CD8-positive, alpha-beta memory T cell (primary cell): ENCODE measurements at places on chromosomes 1 and 21. TPM values are rescaled to one million over a fixed set of nuclear protein-coding genes. Genes with fewer than 3 reads are reported as not detected.

- no peak for DNase-seq
- no peaks in the 10 kb centered on the region for H3K27me3 ChIP-seq
- H3K4me1 ChIP-seq, result no peaks in the 10 kb centered on the region
- H3K27ac ChIP-seq, result no peak overlapping the region
Observed at GRCh38 chr1:115356356-115356755, 18.3 kb upstream of the NGF start.

DNA sequence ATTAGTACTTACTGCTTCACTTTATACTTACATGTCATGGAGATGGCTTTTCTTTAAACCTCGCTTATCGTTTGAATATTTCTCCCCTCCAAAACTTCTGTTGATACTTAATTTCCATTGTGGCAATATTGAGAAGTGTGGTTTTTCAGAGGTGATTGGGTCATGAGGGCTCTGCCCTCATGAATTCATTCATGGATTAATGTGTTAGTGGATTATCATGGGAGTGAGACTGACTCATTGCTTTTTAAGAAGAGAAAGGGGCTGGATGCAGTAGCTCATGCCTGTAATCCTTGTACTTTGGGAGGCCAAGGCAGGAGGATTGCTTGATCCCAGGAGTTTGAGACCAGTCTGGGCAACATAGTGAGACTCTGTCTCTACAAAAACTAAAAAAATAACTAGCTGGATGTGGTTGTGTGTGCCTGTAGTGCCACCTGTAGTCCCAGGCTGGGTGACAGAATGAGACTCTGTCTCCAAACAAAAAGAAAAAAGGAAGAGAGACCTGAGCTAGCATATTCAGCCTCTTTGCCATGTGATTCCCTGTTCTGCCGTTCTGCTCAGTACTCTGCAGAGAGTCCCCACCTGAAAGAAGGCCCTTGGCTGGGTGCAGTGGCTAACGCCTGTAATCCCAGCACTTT lies 30.2 kb downstream of the RABGAP1L start:
- no peak for DNase-seq
- H3K27ac ChIP-seq, result no peak overlapping the region
- H3K36me3 ChIP-seq, result no peaks in the 10 kb centered on the region
- no peak overlapping the region for H3K4me3 ChIP-seq

DNA sequence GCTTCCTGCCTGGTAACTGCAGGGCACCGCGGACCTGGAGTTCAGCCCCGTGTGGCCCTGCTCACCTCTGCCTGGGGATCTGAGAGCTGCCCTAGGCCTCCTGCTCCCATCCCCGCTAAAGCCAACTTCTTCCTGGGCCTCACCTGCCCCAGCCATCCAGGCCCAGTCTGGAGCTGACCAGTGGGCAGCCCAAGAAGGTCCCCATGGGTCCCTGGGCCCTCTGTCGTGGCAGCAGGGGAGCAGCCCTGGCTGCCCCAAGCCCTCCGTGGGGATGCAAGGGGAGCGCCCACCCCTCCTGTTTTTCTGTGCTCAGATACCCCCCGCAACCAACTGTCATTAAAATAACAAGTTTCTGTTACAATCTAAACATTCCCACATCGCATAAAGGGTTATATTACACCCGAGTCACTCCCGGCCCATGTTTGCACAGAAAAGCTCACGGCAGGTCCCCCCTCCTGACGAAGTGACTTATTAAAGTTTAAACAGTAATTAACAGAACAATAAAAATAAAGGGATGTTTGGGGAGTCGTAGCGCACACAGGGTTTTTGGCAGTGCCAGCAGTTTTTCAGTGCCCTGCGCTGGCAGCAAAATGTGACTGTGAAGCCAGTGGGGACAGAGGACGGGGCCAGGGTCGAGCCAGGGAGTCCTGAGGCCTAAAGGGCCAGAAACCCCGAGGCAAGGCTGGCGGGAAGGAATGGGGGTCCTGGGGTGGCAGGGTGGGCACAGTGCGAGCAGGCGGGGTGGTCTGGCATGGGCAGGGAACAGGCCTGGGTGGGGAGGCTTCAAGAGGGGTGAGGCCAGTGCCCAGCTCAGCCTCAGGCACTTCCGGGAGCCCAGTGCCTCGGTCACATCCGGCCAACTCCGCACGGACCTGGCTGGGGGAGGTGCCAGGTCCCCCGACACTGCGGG lies 121.5 kb downstream of the CASZ1 start:
- DNase-seq, result no peak
- no peaks in the 10 kb centered on the region for H3K4me1 ChIP-seq
- H3K27ac ChIP-seq, result no peak overlapping the region
- no peaks in the 10 kb centered on the region for H3K36me3 ChIP-seq
- no peak overlapping the region for H3K4me3 ChIP-seq
- H3K27me3 ChIP-seq, result no peaks in the 10 kb centered on the region

DNA sequence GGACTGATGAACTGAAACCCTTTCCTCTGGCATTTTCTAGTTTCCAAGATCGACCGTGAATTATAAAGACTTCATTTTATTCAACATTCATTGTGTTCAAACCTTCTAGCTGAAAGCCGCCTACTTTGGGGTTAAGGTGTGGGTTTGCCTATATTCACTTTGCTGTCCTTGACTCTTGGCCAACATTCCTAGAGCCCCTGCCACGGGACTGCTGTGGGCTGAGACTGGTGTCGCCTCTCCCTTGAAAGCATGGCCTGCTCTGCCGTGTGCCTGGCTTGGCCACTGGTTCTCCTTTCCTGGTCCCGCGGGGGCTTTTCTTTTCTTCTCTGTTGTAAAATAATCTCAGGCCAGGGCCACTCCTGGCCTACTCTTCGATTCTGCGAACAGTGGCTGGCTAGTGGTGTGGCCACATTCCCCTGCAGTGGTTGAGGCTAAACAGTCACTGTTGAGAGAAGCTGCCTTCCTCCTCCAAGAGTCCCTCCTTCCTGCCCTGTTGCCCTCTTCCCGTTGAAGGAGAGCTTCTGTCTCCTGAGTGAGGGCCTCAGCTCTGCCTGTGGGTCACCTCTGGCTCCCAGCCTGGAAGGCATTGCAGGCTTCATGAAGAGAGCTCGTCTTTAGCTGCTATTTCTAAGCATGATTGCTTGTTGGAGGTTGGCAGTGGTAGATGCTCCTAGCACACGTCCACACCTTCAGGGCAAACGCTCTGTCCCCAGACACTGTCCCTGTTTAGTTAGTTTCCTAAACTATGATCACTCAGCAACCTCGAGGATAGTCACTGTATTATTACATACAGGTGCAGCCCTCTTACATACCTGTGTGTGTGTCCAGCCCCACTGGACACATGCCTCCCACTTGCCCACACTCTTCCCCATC lies 80.5 kb downstream of the GALNT2 start:
- no peak for DNase-seq
- no peaks in the 10 kb centered on the region for H3K27me3 ChIP-seq
- no peak overlapping the region for H3K4me3 ChIP-seq
- H3K36me3 ChIP-seq, result no peaks in the 10 kb centered on the region
- peaks cover 13% of the 10 kb centered on the region for H3K4me1 ChIP-seq
- H3K27ac ChIP-seq, result peak overlapping the region; percentile 10

- no peak overlapping the region for H3K4me3 ChIP-seq
- H3K27ac ChIP-seq, result no peak overlapping the region
- no peaks in the 10 kb centered on the region for H3K36me3 ChIP-seq
Observed at GRCh38 chr1:113168946-113169345, 95.9 kb downstream of the LRIG2 start.

- H3K27me3 ChIP-seq, result no peaks in the 10 kb centered on the region
- H3K4me1 ChIP-seq, result no peaks in the 10 kb centered on the region
Observed at GRCh38 chr1:214525535-214526019, 25.8 kb downstream of the PTPN14 start.

DNA sequence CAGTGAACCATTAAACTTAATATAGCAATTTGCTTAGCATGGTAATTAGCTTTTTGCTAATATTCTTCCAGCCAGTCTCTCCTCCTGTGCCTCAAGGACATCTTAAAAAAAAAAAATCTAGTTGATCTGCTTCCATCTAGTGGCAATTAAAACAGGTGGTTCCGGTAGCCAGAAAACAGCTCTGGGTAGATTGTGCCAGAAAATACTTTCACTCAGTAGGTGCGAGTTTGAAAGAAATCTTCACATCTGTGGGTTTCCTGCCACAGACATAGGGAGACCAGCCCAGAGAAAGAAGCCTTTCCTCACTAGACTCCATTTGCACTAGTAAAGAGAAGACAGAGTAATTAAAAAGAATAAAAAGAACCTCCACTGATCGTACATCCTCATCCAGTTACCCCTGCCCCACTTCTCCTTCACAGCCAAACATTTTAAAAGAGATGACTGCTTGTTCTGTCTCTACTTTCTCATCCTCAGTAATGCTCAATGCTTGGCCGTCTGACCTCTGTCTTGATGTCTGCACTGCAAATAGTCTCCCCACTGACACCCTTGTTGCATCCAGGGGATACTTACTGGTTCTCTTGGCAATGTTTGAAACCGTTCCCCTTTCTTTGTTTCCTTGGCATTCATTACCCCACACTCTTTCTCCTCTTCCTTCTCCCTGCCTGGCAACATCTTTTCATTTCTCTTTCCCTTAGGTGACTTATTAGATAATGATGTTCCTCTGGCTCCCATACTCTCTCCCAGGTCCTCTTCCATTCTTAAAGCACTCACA lies 16.9 kb downstream of the SELL start:
- DNase-seq, result no peak
- no peak overlapping the region for H3K27ac ChIP-seq
- H3K4me3 ChIP-seq, result peak overlapping the region; percentile 33

DNA sequence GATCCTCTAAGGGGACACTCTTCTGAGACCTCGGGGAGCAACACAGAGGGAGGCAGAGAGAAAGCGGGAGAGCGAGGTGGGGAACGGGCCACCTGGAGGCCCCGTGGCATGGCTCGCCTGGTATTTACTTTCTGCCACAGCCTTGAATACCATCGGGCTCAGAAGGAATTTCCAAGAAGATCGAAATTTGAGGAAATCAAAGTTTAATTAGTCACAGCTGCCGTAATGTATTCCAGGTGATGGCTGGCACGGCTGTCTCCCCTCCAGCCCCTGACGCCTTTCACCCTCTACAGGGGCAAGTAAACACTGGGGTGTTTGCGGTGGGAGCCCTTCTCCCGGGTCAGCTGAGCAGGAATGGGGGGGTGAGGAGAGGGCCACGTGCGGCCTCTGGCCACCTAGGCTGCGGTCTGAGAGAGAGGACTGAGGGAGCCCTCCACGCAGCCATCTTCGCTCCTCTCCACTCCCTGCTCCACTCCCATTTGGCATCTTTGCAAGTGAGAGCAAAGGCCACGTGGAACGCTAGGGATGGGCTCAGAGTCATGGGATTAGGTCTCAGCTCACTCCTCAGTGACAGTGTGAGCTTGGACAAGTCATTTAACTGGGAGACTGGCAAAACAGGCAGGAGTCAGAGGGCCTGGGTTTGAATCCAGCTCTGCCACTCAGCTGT lies 125.2 kb downstream of the SYF2 start:
- no peak for DNase-seq
- no peaks in the 10 kb centered on the region for H3K36me3 ChIP-seq
- no peak overlapping the region for H3K4me3 ChIP-seq
- H3K27ac ChIP-seq, result no peak overlapping the region
- H3K27me3 ChIP-seq, result no peaks in the 10 kb centered on the region

- H3K27ac ChIP-seq, result no peak overlapping the region
- no peaks in the 10 kb centered on the region for H3K36me3 ChIP-seq
- no peaks in the 10 kb centered on the region for H3K4me1 ChIP-seq
Observed at GRCh38 chr1:180912211-180912800, 391 bp upstream of the KIAA1614 start.

- no peak overlapping the region for H3K4me3 ChIP-seq
- H3K4me1 ChIP-seq, result no peaks in the 10 kb centered on the region
- H3K27ac ChIP-seq, result no peak overlapping the region
- no peaks in the 10 kb centered on the region for H3K27me3 ChIP-seq
Observed at GRCh38 chr1:7432900-7433380, 338.2 kb upstream of the VAMP3 start.

DNA sequence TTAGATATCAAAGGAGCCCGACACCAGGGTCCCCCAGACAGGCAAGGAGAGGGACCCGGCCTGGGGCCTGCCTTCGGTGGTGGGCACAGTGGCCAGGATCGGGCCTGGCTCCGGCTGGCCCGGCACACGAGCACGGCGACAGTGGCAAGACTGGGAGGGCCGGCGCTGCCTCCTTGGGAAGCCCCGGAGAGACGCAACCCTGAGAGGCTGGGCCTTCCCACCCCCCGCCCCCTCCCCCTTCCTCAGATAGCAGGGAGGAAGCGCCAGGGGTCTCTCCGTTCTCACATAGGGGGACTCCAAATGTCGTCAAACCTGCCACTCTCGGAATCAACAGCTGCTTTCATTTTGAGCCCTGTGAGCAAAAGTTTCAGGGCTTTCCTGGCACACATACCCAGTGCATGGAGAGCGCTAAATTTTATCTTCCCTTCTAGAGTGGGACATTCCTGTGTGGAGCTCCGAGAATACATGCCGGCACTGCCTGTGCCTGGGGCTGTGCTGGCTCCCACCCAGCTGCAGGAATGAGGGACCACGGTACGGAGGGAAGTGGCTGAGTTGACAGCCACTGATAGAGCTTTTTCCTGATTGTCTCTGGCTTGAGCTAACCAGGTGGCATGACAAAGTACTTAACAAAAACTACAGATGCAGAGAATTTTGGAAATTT lies 62.4 kb downstream of the CD247 start:
- peaks cover 73% of the 10 kb centered on the region for H3K4me1 ChIP-seq
- H3K27ac ChIP-seq, result peak overlapping the region; percentile 66
- H3K27me3 ChIP-seq, result no peaks in the 10 kb centered on the region
- H3K36me3 ChIP-seq, result peaks cover 4% of the 10 kb centered on the region
- H3K4me3 ChIP-seq, result peak overlapping the region; percentile 82
- no peak for DNase-seq

DNA sequence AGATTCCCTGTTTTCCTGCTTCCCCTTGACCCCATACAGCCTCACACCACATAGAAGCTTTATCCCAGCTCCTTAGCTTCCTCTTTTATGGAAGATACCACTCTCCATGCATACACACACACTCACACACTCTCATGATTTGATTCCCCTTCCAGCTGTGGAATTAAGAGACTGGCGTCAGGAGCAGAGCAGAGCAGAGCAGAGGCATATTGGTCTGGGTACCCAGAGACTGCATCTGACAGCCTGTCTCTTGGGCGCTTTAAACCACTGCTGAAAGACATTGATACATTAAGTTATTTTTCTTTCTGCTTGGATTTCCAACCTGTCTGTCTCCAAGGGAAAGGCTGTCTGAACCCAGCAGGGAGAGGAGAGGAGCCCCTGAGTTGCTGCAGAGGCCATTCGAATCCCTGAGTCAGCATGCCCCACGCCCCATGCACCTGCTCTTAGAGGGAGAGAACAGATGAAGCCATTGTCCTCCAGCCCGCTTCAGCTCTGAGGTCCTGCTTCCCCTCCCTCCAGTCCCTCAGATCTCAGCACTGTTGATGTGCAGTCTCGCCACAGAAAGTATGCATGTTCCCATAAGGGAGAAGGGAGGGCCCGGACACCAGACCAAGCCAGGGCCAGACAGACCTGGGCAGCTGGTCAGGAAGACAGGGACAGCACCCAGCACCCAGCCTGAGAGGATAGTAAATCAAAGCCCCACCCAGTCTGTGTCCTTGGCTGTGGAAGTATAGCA lies 66.7 kb upstream of the GJB5 start:
- DNase-seq, result no peak
- no peaks in the 10 kb centered on the region for H3K27me3 ChIP-seq
- H3K36me3 ChIP-seq, result no peaks in the 10 kb centered on the region
- H3K4me3 ChIP-seq, result no peak overlapping the region

- no peaks in the 10 kb centered on the region for H3K4me1 ChIP-seq
- H3K36me3 ChIP-seq, result no peaks in the 10 kb centered on the region
- no peaks in the 10 kb centered on the region for H3K27me3 ChIP-seq
Observed at GRCh38 chr1:95966866-95967265, 732.9 kb downstream of the RWDD3 start.

GRCh38 chr1:16446116-16446515 lies 5.6 kb downstream of the NECAP2 start:
- no peaks in the 10 kb centered on the region for H3K27me3 ChIP-seq
- DNase-seq, result no peak
- H3K27ac ChIP-seq, result no peak overlapping the region
- no peak overlapping the region for H3K4me3 ChIP-seq
- H3K36me3 ChIP-seq, result peaks cover 80% of the 10 kb centered on the region

MACF1 gene
- 154 TPM for total RNA-seq

LCE1E gene
- not detected for total RNA-seq

S100A14 gene
- not detected for total RNA-seq

AQP10 gene
- total RNA-seq, result not detected

EFHD2 gene
- 64.7 TPM for total RNA-seq
